Thyroid gland (tissue), 4 donors: ENCODE measurements at places on chromosomes 3 and 15.

GRCh38 chr3:14031271-14031670 is 93.4 kb downstream of the CHCHD4 start:
- H3K27ac ChIP-seq = no peak overlapping the region
- H3K36me3 ChIP-seq = no peaks in the 10 kb centered on the region
- H3K27me3 ChIP-seq = no peaks in the 10 kb centered on the region
- no peaks in the 10 kb centered on the region for H3K4me1 ChIP-seq

- no peaks in the 10 kb centered on the region for H3K27me3 ChIP-seq
- no peak overlapping the region for H3K27ac ChIP-seq
- no peaks in the 10 kb centered on the region for H3K36me3 ChIP-seq
- no peaks in the 10 kb centered on the region for H3K4me1 ChIP-seq
- H3K4me3 ChIP-seq = no peak overlapping the region
Measured at GRCh38 chr3:39190281-39191025, 1.9 kb downstream of the XIRP1 start.

GRCh38 chr15:70781236-70781635 is 17.9 kb upstream of the UACA start:
- no peak overlapping the region for H3K27ac ChIP-seq
- DNase-seq = no peak
- no peaks in the 10 kb centered on the region for H3K4me1 ChIP-seq
- H3K27me3 ChIP-seq = no peaks in the 10 kb centered on the region

DNA sequence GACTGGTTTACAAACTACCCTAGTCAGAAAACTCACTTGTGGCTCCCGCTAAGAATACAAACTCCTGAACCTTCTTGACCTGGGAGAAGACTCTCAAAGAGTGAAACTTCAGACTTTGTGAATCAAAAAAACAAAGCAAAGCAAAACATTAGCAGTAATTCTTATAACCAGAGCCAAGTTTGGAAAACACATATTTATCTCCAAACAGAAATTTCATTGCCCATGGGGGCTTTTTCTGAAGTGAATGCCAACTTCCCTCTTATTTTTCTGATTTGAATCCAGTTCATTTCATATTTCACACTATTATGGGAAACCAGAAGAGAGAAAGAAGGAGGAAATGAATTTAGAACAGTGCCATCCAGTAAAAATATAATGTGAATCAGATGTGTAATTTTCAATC is 55.7 kb upstream of the ZNF385D start:
- no peak overlapping the region for H3K27ac ChIP-seq
- DNase-seq = no peak

DNA sequence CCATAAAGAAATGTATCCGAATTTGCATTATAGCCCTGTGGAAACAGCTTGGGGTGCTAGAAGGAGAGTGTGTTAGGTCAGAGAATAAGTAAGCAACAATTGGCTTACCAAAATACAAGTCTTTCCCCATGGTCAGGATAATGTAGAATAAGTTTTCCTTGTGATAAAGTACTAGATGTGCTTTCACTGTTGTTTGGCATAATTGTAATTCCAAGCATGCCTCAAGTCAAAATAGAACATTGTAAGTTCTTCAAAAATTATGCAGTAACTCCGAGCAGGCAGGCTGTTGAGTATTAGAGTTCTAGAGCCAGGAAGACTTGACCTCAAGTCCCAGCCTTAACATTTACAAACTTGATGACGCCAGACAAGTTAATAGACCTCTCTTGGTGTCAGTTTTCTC is 242.0 kb downstream of the TUSC7 start:
- no peak for DNase-seq
- H3K27ac ChIP-seq = no peak overlapping the region
- no peak overlapping the region for H3K4me3 ChIP-seq
- no peaks in the 10 kb centered on the region for H3K36me3 ChIP-seq
- peaks cover 8% of the 10 kb centered on the region for H3K4me1 ChIP-seq

DNA sequence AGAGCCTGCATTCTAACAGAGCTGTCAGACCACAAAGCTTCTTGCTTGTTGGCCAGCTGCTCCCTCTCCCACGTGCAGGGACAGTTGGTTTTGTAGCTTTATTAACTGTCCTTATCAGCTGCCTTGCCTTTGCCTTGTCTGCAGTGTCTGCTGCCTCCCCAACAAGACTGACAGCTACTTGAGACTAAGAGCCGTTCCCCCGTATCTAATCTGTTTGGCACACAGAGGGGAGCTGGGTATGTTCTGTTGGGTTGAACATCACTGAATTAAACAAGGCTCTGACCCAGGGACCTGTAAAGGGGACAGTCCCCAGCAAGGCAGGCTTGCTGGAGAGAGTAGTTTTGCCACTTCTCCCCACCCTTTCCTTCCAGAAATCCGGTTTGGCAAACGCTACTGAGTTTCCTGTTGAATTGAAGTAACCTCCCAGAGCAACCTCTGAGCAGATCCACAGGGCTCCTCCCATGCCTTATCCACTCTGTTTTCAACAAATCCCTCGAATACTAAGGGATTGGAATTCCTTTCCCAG is 116.1 kb downstream of the ANP32A start:
- H3K4me3 ChIP-seq = no peak overlapping the region
- H3K27me3 ChIP-seq = no peaks in the 10 kb centered on the region
- peak; percentile 36 for DNase-seq
- no peaks in the 10 kb centered on the region for H3K4me1 ChIP-seq
- no peaks in the 10 kb centered on the region for H3K36me3 ChIP-seq

GRCh38 chr3:50246517-50246954 is 10.5 kb downstream of the GNAI2 start:
- peak overlapping the region; percentile 79 for H3K27ac ChIP-seq
- no peak overlapping the region for H3K4me3 ChIP-seq
- H3K4me1 ChIP-seq = peaks cover 93% of the 10 kb centered on the region
- H3K27me3 ChIP-seq = no peaks in the 10 kb centered on the region
- DNase-seq = no peak

DNA sequence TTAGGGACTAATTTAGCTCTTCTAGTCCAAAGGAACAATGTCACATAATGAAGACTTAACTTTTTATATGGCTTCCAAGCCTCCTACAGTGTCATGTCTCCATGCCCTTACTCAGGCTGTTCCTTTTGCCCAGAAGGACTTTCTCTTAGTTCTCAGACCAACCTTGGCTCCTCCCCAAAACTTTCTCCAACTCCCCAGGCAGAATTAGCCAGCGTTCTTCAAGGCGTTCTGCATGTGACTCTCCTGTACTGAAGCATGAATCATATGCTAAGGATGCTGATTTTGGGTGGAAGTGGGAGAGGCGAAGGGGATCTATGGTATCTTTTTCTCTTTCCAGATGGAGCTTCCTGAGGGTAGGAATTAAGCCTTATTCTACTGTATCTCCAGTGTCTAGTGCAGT is 335.1 kb upstream of the ICE2 start:
- H3K27me3 ChIP-seq = no peaks in the 10 kb centered on the region
- H3K36me3 ChIP-seq = no peaks in the 10 kb centered on the region
- H3K4me1 ChIP-seq = peaks cover 12% of the 10 kb centered on the region
- no peak overlapping the region for H3K4me3 ChIP-seq
- DNase-seq = no peak

- no peaks in the 10 kb centered on the region for H3K27me3 ChIP-seq
- no peak for DNase-seq
- H3K4me3 ChIP-seq = peak overlapping the region; percentile 76
Measured at GRCh38 chr15:101295607-101296161, 636 bp upstream of the SNRPA1 start.
